ENCODE measurements at places on chromosomes 1 and 21.

DNA sequence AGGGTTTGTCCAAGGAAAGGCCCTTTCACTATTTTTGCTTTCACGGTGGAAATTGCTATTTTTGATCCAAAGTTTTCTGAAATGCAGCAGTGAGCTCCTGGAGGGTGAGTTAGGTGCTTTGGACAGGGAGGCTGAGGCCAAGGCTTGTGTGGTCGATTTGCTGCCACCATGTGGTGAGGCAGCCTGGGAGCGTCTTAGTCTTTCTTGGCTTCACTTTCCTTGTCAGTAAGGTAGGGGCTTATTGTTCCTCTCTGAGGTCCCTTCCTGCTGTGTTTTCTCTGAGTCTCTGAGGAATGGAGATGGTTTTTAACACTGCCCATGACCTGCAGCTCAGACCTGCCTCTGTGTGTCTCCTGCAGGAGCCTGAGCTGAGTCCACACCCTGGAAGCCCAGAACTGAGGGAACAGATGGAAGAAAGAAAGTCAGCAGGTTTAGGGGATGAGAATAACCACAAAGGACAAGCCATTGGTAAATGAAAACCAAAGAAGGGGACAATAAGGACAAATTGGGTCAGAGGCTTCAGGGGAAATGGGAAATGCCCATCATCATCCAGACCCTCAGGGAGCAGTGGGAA lies 20.1 kb upstream of the S100A10 start:
- no peak for DNase-seq

GRCh38 chr1:53559854-53560580 lies 100.8 kb downstream of the DMRTB1 start:
- DNase-seq, result no peak

- DNase-seq, result no peak
Observed at GRCh38 chr1:54323921-54324250, 82.3 kb downstream of the SSBP3 start.

DNA sequence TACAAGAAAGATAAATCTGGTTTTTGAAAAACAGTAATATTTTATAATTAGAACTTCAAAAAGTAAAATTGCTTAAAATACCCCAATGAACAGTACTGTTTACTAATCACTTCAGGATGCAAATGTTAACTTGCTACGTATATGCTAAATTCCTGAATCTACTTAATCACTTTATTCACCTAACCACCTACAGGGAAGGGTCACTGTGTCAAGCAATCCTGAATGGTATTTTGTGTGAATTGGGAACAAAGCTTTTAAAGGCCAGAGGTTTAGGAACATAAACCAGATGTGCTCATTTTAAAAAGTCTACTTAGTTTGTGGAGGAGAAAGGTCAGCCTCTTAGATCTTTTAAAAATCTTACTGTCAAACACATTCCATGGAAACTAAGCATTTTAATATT lies 1143.0 kb upstream of the ADGRL2 start:
- DNase-seq, result no peak

GRCh38 chr1:117237726-117238381 lies 27.1 kb upstream of the VTCN1 start:
- DNase-seq, result no peak

DNA sequence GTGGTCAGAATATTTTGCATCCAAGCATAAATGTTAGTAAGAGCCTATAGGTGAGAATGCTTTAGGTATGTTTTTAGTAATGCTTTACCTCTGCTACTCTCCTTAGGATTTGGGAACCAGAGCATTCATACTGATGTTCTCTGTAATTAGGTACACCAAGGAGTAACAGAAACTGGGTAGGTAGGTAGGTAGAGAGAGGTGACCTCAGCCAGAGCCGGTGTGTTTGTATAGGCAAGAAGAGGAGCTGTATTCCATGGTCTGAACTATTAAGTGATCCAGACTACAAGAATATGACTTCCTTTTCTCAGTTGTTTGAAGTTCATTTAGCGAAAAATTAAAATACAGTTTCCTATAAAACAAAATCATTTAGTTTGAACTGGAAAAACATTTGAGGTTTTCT lies 108.5 kb downstream of the SDCCAG8 start:
- DNase-seq, result no peak

DNA sequence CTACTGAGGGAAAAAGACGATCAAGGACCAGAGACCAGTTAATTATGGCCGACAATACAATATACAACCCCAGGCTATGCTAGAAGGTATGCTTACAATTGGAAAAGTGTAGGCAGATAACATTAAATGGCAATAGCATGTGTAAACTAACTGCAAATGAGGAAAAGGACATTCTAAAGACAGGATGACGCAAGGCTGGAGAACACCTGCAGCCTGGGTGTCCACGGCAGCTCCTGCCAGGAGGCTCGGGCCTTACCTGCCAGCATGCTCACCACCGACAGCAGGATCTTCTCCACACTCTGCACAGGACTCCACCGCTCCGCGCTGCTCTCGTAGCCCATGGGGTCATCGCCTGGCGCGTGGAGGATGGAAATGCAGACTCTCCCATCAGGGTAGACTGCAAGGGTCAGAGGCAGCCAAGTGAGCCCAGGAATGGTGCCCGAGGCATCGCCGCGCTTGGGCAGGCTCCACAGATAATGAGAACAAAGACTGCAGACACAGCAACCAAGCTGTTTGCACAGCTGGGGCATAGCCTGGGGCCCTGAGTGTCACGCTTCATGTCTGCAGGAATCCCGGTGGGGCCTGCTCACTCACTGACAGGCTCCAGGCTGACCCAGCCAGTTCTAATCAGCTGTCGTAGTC lies 28.2 kb downstream of the UBE2G2 start:
- DNase-seq, result no peak

- DNase-seq, result no peak
Observed at GRCh38 chr1:71885171-71885570, 397.2 kb downstream of the NEGR1 start.

GRCh38 chr1:45677751-45678245 lies 8.5 kb downstream of the GPBP1L1 start:
- DNase-seq, result no peak

DNA sequence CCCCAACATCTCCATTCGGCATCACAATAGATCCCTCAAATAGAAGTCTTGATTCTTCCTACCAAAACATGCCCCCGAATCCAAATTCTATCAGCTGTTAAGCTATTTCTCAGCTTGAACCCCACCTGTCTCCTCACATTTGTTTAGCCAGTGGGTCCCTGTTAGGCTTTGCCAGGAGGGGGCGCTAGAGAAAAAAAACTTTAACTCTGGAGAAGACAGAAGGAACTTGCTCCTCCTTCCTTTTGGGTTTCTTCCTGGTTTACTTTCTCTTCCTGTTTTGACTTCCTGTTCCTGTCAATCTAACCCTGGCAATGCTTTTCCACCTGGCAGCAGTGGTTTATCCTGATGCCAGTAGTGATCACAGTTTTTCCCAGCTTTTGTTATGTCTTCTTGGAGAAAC lies 95.6 kb upstream of the KCNK1 start:
- DNase-seq, result no peak

GRCh38 chr1:60055336-60055735 lies 18.2 kb downstream of the C1orf87 start:
- DNase-seq, result no peak

- DNase-seq, result no peak
Observed at GRCh38 chr21:43211760-43212115, 42.9 kb downstream of the CRYAA start.

DNA sequence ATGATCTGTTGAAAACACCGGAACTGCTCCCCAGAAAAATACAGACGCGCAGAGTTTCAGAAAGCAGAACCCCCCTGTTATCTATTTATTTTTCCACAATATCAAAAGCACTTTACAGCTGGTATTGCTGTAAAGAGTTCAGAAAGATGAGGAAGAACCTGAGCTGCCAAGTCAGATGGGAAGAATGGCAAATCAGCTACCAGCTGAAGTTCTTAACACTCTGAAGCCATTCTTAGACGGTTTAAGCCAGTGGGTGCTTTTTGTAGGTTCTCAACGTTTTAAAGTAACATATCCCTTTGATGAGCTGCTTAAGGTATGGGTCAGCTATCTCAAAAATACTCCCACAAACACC lies 714 bp upstream of the AKIRIN1 start:
- DNase-seq, result no peak

DNA sequence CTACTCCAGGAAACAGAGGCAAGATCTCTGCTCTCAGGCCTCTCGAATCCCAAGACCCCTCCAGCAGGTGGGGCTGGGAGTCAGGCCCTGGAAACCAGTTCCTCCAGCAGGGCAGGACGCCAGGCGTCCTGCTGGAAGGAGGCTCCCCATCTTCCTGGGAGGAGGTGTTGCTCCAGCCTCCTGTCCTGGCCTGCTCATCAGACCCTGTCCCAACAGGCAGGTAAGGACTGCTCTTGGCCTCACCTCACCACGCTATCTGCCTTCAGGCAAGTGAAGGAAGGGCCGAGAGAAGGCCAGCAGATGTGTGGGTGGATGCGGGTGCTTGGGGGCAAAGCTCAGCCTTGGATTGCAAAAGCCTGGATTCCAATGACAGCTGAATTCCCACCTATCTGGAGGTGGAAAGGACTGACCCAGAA lies 82.9 kb downstream of the SSBP3 start:
- DNase-seq, result no peak

- no peak for DNase-seq
Observed at GRCh38 chr1:109314795-109315194, 8.0 kb upstream of the MYBPHL start.

- DNase-seq, result no peak
Observed at GRCh38 chr1:66468722-66469121, 65.2 kb upstream of the SGIP1 start.

DNA sequence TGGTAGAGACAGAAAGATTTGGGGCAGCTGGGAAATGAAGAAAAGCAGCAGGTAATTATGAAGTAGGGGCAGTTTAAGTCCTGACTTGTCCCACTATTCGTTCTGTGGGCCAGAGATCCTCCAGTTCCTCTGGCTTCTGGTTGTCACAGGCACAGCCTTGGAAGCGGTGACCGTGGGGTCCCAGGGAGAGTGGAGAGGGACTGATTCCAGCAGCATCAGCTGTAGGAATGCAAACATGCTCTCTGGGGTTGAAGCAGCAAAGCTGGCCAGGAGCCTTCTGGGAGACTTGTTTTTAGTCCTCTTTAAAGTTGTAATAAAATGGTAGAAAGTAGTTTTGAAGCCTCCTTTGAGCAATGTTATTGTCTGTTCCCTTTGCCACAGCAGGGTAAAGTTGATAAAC lies 488.0 kb downstream of the LMO4 start:
- DNase-seq, result no peak

Measured in GOT3 (cell line).